ENCODE measurements at places on chromosomes 13 and 19.

DNA sequence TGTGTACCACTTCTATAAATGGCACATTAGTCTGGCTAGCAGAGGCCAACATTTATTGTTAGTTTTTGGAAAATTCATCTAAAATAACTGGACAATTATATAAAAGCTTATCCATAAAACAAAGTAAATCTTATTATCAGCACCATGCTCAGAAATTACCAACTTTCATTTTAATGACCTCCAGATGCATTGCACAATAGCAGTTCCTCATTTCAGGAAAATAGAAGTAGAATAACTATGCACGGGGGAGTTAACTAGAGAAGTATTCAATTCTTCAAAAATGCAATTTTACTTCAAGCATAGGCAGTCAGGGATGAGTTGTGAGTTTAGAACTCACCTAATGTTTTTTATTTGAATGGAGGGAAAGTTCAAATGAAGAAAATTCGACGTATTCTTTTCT is 1023.5 kb downstream of the PCDH17 start:
- DNase-seq, result no peak

DNA sequence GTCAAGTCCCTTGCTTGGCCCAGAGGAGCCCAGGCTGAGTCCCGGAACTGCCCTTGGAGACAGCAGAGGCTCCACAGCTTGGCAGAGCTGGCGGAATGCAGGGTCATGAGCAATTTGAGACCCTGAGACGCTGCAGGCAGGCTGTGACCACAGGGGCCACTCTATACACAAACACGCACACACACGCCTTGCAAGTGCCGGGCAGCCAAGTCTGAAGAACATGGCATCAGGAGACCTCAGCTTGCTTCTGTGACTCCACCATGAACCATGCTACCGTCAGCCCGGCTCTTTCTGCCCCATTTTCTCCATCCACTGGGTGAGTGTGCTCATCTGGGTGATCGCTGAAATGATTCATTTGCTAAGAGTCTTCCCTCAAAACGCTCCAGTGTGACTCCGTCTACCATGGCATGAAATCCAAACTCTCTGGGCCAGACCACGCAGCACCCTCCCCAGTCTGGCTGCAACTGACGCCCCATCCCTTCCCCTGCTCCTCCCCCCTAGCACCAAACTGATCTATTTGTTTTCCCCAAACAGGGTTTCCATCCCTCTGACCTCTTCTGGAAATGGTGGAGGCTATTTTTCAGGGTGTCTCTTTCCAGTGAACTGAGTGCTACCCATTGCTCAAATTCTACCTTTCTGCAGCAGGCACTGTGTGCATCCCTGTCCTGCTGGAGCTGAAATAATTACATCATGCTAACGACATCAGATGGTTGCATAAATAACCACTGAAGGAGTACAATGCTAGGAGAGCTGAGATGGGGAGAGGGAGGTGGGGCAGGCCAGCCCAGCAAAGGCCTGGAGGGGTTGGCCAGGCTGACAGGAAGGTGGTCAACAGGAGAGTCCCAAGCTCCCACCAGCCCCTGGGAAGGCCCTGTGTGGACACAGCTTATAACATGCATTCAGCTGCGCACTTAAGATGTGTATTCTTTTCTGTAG is 3.1 kb downstream of the CARS2 start:
- no peak for DNase-seq

DNA sequence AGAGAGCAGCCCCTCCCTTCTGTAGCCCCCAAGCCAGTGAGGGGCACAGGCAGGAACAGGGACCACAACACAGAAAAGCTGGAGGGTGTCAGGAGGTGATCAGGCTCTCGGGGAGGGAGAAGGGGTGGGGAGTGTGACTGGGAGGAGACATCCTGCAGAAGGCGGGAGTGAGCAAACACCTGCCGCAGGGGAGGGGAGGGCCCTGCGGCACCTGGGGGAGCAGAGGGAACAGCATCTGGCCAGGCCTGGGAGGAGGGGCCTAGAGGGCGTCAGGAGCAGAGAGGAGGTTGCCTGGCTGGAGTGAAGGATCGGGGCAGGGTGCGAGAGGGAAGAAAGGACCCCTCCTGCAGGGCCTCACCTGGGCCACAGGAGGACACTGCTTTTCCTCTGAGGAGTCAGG is 4.2 kb downstream of the KLK3 start:
- DNase-seq, result no peak

- no peak for DNase-seq
These were observed 44.7 kb upstream of the FRY start for GRCh38 chr13:31986676-31987470.

- DNase-seq, result no peak
These were observed 2.6 kb upstream of the TUBA3C start for GRCh38 chr13:19184176-19184575.

- no peak for DNase-seq
These were observed 752 bp downstream of the RPL18A start for GRCh38 chr19:17860331-17860992.

DNA sequence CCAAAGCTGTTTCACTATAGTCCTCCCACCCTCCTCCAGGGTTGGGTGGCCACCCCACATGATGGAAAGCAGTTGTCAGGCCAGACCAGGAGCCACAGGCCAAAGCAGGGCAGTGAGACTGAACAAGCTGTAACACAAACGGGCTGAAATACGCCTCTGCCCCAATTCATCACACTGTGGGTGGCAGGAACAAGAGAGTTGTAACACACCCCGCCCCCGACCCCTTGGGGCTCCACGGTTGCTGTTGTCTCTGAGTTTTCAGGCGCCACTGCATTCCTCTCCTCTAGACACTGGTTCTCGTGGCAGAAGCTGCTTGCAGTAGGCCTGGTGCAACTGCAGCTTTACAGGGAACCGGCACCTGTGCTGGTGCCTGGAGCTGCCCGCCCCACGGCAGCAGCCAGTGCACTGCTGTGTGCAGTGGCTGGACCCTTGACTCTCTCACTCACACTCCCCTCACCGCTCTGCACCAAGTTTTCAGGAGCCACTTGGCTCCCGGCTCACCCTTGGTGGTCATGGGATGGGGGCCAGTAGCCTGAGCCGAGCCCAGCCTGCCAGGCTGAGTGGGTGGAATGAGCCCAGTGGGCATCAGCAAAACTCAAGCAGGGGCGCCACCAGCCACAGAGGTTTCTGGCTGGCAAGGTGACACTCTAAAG is 1314.5 kb upstream of the MIR17HG start:
- no peak for DNase-seq

DNA sequence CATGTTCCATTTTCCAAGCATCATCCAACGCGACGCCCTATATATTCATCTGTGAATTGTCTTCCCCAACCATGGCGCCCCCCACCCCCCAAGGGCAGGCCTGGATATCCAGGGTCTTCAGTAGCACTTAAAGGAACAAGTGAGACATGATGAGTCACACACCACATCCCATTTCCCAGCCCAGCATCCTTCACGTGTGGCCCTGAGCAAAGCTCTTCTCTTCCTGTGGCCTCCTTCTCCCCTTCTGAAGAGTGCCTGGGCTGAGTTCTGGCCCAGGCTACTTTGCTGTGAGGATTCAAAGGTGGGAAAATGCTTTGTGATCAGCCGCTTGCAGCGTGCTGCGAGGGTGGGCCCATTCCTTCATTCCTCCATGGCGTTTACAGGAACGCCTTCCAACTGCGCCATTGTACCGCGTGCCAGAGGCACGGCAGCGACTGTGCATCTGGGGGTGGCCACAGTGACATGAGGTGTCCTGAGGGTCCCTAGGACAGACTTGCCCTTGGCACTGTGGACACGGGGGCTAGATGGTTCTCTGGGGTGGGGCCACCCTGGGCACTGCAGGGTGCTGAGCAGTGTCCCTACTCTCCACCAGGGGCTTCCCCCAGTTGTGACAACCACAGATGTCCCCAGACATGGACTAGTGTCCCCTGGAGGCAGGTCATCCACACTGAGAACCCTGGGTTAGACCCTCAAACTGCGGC is 11.7 kb downstream of the PLIN4 start:
- peak; percentile 55 for DNase-seq

GRCh38 chr19:37943480-37943879 is 36.5 kb downstream of the SIPA1L3 start:
- DNase-seq, result no peak

- DNase-seq, result no peak
These were observed 7.8 kb downstream of the SOX21 start for GRCh38 chr13:94704377-94705080.

GRCh38 chr13:52459668-52460067 is 4.4 kb downstream of the CKAP2 start:
- peak; percentile 33 for DNase-seq

GRCh38 chr13:44386913-44387556 is 13.4 kb downstream of the SERP2 start:
- DNase-seq, result no peak

DNA sequence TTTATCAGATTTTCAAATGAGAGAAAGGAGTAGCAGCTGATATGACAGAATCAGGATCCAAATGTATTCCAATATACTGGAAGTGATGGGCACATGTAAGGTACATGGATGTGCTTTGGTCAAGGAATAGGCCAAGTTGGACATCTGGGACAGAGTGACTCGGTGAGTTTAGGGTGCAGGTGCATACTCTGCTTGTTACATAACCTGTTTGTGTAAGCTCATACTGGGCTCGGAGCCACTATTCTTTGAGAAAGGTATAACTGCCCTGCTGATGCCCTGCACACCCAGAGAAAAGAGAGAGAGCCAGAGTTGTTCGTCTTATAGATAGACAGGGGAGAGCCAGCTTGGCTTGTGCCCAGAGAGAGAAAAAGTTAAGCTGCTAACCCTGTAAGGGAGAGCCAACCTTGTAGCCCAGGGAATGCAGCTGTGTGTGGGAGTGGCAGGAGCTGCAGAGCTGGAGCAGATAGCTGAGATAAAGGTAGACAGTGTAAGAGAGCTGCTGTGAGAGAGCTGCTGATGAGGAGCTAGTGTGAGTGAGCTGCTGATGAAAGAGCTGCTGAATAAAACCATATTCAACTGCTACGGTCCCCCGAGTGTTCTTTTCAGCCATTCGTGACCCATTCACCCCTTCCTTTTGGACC is 40.7 kb upstream of the N4BP2L1 start:
- DNase-seq, result no peak

DNA sequence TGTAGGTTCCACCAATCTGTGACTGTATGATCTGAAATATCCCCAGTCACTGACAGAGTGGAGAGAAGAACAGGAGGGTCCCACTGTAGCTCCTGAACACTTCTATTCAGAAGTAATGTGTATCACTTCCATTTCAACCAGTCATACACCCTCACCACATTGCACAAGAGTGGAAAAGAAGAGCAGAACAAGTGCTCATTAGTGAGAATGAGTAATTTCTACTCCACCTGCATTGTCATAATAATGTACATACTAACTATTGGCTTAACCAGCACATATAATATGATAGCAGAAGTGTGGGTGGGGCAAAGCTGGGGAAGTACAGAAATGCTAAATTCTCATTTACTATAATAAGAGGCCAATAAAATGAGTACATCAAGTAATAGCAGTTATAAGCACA is 342.7 kb downstream of the LMO7 start:
- no peak for DNase-seq

DNA sequence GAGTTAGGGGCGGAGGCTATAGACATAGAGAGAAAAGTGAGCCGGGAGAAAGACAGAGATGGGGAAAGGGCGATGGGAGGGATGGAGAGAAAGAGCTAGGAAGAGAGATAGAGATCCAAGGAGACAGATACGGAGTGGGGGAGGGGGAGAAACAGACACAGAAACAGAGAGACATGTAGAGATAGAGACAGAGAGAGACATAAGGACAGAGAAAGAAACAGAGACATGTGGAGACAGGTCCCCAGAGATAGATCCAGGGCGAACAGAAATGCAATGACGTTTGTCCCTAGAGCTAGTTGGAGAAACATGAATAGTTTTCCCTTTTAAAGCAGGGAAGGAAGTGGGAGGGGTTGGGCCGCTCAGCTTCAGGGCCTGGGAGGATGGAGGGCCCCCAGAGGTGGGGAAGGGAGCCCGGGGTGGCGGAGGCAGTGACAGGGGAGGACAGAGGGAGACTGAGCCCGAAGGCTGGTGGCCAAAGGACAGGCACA is 4.6 kb downstream of the PPP1R14A start:
- no peak for DNase-seq

- DNase-seq, result no peak
These were observed 8.6 kb upstream of the BCAT2 start for GRCh38 chr19:48819366-48819816.

DNA sequence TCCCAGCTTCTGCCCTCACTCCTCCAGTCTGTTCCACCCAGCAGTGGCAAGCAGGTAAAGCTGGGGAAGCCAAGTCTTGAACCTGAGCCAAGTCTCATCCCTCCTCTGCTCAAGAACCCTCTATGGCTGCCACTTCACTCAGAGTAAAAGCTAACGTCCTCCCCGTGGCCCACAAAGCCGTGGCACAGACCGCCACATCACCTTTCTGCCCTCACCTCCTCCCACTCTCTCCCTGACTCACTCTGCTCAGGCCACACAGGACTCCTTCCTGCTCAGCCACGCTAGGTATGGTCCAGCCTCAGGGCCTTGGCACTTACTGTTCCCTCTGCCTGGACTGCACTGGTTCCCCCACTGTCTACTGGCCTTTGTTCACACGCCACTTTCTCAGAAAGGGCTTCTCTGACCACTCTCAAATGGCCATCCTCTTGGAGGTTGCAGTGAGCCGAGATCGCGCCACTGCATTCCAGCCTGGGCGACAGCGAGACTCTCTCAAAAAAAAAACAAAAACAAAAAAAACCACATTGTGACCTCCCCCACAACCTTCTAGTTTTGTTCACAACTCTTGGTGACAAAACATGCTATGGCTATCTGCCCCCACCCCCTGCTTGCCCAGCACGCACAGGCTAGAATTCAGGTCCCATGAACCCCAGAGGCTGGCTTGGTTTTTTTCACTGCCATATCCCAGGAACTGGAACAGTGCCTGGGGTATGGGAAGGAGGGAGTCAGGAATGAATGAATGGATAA is 15.8 kb downstream of the NDUFB7 start:
- peak; percentile 63 for DNase-seq

GRCh38 chr13:49516467-49516866 is 20.7 kb downstream of the PHF11 start:
- no peak for DNase-seq

DNA sequence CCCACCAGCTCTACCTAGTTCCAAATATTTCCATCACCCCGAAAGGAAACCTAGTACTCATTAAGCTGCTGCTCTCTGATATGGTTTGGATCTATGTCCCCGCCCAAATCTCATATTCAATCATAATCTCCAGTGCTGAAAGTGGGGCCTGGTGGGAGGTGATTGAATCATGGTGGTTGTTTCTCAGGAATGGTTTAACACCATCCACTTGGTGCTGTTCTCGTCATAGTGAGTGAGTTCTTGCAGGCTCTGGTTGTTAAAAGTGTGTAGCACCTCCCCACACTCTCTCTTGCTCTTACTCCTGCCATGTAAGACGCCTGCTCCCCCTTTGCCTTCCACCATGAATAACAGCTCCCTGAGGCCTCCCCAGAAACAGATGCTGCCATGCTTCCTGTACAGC is 43.4 kb upstream of the MED4 start:
- no peak for DNase-seq

- DNase-seq, result no peak
These were observed 6.6 kb upstream of the GIPC1 start for GRCh38 chr19:14502334-14503092.

DNA sequence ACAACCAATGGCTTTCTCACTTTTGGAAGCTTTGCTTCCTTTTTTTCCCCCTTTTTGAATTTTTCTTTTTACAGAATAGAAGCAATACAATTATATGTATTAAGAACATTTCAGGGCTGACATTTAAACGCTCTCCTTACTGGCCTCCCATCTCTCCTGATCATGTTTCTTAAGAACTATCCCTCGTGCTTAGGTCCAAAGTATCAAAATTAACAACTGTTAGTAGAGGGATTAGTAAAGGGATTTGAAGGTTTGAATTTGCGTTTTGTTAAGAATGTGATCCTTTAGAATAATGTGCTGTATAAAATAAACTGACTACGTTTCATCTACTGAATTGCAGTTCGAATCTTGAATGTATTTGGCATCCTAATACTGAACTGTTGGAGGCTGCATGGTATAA is 424.8 kb downstream of the DIAPH3 start:
- no peak for DNase-seq

All from RCC 7860 (cell line).